ENCODE measurements at places on chromosomes 5 and 9.
A peak's percentile ranks its signal among the peaks of the same experiment; 100 is the strongest.

GRCh38 chr9:112754578-112754977 lies 4.0 kb downstream of the SNX30 start:
- DNase-seq = peak; percentile 26

DNA sequence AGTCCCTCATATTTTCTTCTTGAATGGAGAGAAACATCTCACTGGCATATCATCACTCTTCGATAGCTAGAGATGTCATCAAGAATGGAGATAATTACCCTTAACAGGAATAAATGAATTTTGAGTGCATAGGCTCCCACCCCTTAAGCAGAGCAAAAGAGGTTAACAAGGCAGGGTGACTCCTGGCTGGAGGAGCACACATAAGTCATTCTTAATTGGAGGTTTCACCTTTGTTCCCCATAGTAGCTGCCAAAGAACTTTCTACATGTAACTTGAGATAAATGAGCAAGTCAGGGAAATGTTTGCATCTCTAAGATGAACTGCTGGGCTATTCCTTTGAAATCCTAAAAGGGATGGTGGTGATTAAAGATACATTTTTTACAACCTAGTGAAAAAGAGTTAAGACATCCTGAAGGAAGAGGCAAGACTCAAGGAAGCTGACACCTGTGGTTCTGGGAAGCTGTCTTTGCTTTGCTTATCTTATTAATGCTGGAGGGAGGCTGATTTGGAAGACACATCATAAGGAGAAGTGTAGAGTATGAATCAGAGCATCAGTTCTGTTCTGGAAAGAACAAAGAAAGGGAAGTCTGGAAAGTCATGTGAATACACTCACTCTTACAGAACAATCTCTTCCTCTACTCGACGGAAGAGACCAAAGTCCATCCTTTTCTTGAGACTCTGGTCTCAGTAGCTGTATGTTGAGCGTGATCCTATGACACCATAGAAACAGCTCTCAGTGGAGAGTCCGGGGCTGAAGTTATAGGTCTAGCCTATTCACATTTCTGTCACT lies 326.3 kb downstream of the OSTF1 start:
- DNase-seq = no peak

DNA sequence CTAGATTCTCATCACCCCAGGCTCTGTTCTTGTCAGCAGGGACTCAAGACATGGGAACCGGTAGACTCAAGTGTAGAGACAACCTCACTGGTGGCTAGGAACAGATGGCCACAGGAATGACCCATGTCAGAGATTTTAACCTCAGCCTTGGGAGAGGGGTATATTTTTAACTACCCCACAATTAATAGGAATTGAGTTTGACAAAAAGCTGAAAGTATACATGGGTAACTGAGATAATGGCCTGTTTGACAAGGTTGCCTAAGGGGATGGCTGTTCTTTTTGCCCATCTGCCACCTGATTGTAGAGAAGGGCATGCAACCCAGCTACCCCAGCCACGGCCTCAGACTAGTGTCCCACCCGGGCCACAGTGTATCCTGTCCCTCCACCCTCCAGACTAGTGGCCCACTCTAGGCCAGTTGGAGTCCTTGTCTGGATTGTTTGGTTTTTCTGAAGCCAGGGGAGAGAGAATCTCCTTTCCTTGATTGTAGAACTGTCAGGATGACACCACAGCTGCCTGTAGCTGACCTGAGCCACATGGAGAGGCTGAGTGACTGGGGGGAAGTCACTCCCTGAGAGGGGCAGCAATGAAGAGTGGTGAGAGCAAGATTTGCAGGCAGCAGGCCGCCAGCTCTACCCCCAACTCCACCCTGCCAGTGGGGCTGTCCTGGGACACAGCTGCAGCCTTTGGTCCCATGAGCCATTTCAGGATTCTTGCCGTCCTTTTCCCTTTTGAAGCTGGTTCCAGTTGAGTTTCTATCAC lies 14.6 kb upstream of the ANGPTL2 start:
- DNase-seq = no peak

- peak; percentile 90 for DNase-seq
These were observed 42.1 kb upstream of the GPR21 start for GRCh38 chr9:122991370-122991830.

GRCh38 chr9:133187561-133188005 lies 21.5 kb downstream of the OBP2B start:
- DNase-seq = no peak

- DNase-seq = peak; percentile 20
These were observed 363.7 kb downstream of the CSNK1G3 start for GRCh38 chr5:123875561-123876275.

DNA sequence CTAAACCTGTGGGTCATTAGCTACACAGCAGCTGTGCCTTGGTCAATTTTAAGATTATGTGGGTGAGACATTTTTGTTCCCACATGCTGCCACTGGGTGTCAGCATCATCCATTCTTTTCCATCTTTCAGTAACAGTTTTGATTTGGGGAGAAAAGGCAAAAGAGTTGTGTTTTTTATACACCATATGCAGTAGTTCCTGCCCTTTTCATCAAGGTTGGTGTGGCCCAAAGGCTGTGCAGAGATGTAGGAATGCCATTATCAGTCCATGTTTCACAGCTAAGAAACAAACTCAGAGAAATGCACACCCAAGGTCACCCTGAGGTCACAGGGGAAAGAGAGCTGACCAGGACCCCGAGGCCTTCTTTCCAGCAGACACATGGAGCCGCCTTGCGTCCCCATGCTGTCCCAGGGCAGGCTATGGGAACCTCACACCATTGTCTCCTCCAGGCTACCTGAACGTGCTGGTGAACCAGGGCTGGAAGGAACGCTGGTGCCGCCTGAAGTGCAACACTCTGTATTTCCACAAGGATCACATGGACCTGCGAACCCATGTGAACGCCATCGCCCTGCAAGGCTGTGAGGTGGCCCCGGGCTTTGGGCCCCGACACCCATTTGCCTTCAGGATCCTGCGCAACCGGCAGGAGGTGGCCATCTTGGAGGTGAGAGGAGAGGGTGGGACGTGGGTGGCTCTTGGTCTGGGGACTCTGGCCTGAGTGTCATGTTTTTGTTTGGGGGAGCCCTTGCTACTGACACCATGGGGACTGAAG lies 27.8 kb upstream of the GRPEL2 start:
- DNase-seq = peak; percentile 65

DNA sequence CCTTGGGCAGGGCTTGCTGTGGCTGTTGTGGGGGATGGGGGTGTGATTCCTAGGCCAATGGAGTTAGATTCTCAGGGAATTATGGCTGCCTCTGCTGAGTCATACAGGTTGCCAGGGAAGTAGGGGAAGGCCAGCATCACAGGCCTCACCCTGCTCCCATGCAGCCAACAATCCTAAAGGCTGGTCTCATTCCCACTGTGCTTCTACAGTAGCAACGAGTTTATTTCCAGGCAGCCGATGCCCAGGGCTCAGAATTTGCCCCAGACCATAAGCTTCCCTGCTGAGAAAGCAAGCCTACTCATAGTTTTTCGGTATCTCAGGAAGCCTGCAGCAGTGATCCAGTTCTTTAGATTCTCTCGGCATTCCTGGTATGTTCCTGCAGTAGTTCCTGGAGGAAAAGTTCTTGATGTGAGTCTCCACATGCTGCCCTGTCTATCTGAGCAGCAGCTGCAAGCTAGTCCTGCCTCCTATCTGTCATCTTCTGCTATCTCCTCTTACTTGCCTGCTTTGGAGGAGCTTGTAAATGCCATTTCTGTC lies 59.3 kb upstream of the SELENOP start:
- DNase-seq = peak; percentile 65

DNA sequence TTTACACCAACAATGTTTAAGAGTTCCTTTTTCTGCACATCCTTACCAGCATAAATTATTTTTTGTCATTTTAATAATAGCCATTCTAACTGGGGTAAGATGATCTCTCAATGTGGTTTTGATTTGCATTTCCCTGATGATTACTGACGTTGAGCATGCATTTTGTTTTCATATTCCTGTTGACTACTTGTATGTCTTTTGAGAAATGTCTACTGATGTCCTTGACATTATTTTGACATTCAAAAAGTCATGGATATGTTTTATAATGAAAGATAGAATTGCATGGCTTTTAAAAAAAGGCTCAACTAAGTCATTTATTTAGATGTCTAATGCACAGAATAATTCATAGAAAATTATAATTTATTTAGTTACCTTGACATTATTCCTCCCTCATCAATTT lies 381.6 kb upstream of the C9orf72 start:
- DNase-seq = no peak

DNA sequence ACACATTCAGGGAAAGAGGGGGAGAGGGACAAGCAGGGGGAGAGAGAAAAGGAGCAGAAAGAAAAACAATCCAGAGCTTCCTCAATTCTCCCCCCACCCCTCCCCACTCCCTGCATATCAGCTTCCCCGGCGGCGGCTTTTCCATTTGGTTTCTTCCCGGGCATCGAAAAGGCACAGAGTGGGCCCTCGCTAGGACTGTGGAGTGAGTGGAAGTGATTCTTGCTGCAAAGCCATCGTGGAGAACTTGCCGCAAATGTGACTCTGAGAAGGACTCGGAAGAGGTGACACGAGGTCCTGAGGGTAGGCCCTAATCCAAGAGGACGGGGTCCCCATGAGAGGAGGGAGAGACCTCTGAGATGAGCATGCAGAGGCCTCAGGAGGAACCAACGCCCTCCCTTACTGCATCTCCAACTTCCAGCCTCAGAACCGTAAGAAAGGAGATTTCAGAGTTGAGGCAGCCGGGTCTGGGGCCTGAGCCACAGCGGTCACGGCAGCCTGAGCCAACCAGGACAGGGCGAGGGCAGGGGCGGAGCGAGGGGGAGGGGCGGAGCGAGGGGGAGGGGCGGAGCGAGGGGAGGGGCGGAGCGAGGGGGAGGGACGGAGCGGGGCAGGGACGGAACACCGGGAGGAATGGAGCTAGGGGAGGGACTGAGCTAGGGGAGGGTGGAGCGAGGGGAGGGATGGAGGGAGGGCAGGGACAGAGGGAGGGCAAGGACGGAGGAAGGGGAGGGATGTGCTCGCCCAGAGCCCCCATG lies 21.2 kb upstream of the SARDH start:
- DNase-seq = no peak

DNA sequence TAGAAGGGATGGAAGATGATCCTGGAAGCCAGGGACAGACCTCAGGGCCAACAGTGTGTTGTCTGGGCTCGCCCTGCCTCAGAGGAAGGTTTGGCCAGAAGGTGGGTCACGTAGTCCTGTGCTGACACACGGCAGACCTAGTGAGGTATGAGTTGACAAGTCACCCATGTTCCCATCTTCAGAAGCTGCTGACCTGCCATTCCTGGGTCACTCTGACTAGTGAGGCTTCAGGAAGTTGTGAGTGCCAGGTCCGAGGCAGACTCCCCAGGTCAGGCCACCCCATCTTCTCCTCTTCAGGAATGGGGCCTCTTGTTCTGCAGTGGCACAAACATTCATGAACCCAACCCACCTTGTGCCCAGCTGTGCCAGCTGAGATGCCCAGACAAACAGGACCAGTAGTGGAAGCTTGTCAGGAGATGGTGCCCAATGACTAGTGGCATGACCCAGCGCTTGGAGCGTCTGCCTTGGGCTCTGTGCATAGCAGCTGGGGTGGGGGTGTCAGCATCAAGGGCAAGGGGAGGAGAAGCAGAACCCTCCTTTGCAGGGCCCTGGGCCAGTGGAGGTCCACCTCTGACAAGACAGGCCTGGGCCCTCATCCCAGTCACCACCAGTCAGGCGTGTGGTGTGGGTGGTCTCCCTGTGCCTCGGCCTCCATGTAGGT lies 16.8 kb upstream of the ANGPTL2 start:
- no peak for DNase-seq

Data from LHCN-M2 (cell line).